Stimulated activated CD8-positive, alpha-beta memory T cell treated with anti-CD3 and anti-CD28 coated beads, Interleukin-7, amount 100 ng/mL, for 1 hour (primary cell): ENCODE measurements at places on chromosomes 12 and 14.

DNA sequence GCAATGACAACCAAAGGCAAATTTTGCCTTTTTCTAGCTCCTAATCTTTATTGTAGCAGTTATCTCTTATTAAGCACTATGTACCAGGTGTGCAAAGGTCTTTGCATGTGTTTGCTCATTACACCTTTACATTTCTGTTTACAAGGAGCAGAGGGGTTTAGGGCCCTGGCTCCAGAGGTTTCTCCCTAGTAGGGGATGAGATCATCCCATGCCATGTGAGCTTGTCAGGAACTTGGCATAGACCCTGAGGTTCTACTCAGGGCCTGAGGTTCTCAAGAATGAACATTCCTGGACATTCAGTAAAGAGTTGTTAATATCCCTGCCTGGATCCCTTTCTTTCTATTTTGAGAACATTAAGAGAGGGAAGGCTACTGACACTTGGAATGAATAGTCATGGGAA lies 292.0 kb downstream of the RPAP3 start:
- no peak for DNase-seq

DNA sequence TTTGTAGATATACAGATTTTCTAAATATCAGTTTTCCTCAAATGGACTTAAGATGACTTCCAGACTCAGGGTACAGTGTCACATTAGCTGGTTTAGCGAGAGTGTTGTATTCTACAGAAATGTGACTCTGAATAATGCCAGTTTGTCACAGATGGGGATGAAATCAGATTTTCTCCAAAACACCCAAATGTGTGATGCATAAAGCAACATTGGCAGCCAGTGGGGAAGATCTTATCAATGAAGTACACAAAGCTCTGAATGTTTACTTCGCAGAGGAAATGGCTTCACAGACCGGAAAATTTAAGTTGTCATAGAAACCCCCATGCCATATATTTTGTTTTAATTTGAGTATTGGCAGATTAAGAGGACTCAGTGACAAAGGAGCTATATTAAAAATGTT lies 29.9 kb downstream of the ANO4 start:
- DNase-seq, result no peak

- no peak for DNase-seq
Measured at GRCh38 chr14:36661506-36662257, at the start of gene PAX9. Gene PAX9 (plus strand): TSS chr14:36661860. CDS start chr14:36662090, 230 bp downstream.

DNA sequence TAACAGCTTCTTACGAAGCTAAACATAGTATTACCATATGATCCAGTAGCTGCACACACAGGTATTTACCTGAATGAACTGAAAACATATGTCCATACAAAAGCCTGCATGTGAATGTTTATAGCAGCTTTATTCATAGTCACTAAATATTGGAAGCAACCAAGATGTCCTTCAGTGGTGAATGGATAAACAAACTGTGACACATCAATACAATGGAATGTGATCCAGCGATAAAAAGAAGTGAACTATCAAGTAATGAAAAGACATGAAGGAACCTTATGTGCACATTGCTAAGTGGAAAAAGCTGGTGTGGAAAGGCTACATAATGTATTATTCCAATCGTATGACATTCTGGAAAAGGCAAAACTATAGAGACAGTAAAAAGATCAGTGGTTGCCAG lies 38.1 kb upstream of the JDP2 start:
- DNase-seq, result no peak

DNA sequence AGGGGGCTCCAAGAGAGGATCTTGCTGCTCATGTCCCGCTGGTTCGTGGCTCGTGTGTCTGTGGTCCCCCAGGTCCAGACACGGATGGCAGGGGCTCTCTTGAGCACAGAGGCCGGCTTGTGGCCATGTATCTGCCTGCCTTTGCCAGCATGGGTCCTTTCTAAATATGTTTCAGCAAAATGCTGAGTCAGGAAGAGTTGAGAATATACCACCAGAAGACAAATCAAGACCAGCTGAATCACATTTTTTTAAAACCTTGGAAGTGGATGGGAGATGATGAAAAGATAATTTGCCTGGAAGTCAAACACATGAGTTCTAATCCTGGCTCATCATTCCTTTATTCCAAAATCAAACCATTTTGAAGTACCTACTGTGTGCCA lies 58.0 kb downstream of the NUAK1 start:
- DNase-seq, result no peak

DNA sequence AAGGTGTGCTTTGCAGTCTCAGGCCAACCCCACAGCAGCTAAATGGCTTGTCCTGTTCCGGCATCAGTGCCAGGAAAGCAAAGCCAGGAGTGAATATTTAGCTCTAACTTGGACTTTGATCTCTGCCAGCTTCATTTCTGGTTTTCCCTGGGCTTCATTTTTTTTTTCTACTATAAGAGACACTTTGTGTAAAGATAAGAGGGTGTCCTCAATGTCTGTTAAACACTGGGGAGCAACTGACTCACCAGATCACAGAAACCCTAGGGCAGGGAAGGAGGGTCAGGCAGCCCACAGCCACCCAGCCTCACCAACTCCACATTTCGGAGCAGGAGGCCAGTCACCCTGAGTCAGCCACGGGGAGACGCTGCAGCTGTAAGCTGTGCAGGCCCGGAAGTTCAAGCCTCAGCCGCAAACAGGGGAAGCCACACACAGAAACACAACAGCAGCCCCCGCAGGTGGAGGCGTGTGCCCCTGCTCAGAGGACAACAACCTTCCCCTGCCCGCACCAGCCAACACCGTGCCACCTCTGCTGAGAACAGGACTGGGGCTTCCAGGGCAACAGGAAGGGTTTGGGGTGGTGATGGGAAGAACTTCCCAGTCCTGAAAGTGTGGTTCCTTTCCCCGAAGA lies 6.3 kb downstream of the TNFRSF1A start:
- DNase-seq, result peak; percentile 73

- no peak for DNase-seq
Measured at GRCh38 chr12:105110851-105111250, 3.3 kb downstream of the WASHC4 start.

GRCh38 chr12:7859552-7859951 lies 13.2 kb downstream of the SLC2A14 start:
- DNase-seq, result no peak

- DNase-seq, result no peak
Measured at GRCh38 chr14:89805501-89805900, 149.0 kb downstream of the EFCAB11 start.

- no peak for DNase-seq
Measured at GRCh38 chr12:51262758-51263177, 7.4 kb downstream of the SMAGP start.

DNA sequence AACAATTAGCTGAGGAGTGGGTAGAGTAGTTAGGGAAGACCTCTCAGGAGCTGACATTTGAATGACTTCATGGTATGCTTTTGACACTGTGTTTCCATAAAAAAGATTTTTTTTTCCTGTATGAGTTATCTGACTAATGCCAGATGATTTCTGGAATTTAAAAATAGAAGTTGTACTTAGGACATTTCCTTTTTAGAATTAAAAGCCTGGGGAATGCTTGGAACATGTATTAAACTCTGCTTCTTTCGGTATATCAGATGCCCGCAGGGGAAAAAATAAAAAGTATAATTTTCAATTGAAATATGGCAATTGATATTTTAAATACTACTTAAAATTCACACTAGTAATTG lies 41.1 kb downstream of the BRMS1L start:
- DNase-seq, result no peak

GRCh38 chr12:11822081-11822834 lies 172.8 kb downstream of the ETV6 start:
- DNase-seq, result no peak

DNA sequence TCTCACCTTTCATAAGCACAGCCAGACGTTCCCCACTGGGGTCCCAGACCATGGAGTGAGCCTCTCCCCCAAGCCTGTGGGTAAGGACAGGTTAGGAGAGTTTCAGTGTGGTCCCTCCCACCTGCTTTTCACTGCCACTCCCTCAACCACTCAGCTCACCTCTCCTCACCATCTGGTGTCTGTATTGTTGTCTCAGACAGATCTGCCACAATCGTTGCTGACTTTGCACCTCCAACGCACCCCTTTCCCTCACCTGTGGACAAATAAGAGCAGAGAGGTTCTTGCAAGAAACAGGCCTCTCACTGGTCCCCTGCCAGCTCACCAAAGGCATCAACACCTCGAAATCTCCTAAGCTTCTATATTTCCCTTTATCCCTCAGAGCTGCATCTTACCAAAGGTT lies 8.8 kb downstream of the MYG1 start:
- no peak for DNase-seq

GRCh38 chr12:30692470-30692869 lies 3.2 kb downstream of the IPO8 start:
- DNase-seq, result no peak

GRCh38 chr12:11653215-11653753 lies 3.8 kb downstream of the ETV6 start:
- DNase-seq, result no peak

DNA sequence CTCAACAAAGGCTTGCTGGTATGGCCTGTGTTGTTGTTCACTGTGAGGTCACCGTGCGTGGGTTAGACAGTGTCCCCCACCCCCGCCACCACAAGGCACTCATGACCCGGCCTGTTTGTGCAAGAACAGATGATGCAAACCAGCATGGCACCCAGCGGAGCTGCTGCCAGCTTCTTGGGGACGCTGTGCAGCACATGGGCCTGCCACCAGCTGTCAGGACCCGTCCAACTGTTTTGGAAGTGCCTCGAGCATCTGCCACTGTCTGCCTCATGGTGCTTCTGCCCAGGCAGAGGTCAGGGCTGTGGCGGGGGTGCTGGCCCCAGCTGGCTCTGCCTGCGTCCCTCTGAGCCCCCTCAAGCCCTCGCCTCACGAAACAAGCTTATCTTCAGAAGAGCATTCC lies 1.5 kb downstream of the ASB2 start:
- DNase-seq, result no peak
